ENCODE measurements at places on chromosomes 1 and 21. TPM values are rescaled to one million over a fixed set of nuclear protein-coding genes. Genes with fewer than 3 reads are reported as not detected.

GRCh38 chr1:228161362-228161761 lies 4.2 kb upstream of the IBA57 start:
- no peak overlapping the region for H3K4me3 ChIP-seq
- peaks cover 12% of the 10 kb centered on the region for H3K4me1 ChIP-seq

GRCh38 chr21:40564318-40564717 lies 282.6 kb downstream of the DSCAM start:
- H3K27ac ChIP-seq: no peak overlapping the region
- no peaks in the 10 kb centered on the region for H3K4me1 ChIP-seq
- no peak for DNase-seq
- no peak overlapping the region for H3K4me3 ChIP-seq
- H3K27me3 ChIP-seq: no peaks in the 10 kb centered on the region

GRCh38 chr1:221778535-221779142 lies 36.8 kb upstream of the DUSP10 start:
- no peaks in the 10 kb centered on the region for H3K4me1 ChIP-seq
- no peak for DNase-seq
- no peaks in the 10 kb centered on the region for H3K27me3 ChIP-seq
- H3K36me3 ChIP-seq: no peaks in the 10 kb centered on the region

DNA sequence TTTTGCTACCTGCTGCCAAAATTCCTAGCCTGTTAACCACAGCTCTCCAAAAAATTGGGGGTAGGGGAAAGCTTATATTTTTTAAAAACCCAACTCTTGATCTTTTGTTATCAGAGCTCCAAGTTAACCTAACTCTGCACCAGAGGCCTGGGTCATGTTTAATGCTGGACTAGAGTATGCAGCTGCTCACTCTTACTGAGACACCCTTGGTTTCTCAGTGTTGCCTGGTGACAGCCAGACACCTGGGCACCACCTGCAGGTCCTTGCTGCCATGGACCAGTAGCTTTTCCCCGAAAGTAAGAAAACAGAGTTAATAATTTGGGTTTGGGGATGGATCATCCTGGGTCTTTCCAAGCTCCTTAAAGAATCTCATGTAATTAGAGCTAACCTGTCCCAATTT lies 30.1 kb downstream of the KCNJ6 start:
- H3K4me3 ChIP-seq: no peak overlapping the region
- no peaks in the 10 kb centered on the region for H3K4me1 ChIP-seq
- H3K36me3 ChIP-seq: no peaks in the 10 kb centered on the region
- H3K27ac ChIP-seq: no peak overlapping the region

- H3K4me3 ChIP-seq: no peak overlapping the region
- H3K4me1 ChIP-seq: peaks cover 5% of the 10 kb centered on the region
- H3K27ac ChIP-seq: peak overlapping the region; percentile 15
- DNase-seq: no peak
- H3K27me3 ChIP-seq: no peaks in the 10 kb centered on the region
- H3K36me3 ChIP-seq: no peaks in the 10 kb centered on the region
Observed at GRCh38 chr1:156814571-156815260, 1.9 kb downstream of the SH2D2A start.

- no peaks in the 10 kb centered on the region for H3K36me3 ChIP-seq
- no peak overlapping the region for H3K27ac ChIP-seq
- DNase-seq: no peak
Observed at GRCh38 chr21:16363518-16363917, 633.7 kb downstream of the USP25 start.

Gene FAM151A
- total RNA-seq: not detected

Gene ADCY10
- total RNA-seq: 0.05 TPM

Gene CXADR
- total RNA-seq: 1.4 TPM

Data from ovary (tissue), 10 donors.